Breast epithelium (tissue), 4 donors: ENCODE measurements at places on chromosomes 4 and X. TPM values are rescaled to one million over a fixed set of nuclear protein-coding genes. Genes with fewer than 3 reads are reported as not detected.
A peak's percentile ranks its signal among the peaks of the same experiment; 100 is the strongest.

CT45A1 gene
- total RNA-seq: not detected

P2RY8 gene
- total RNA-seq: 3.2 TPM

PDZD4 gene
- 0.80 TPM for total RNA-seq

DNA sequence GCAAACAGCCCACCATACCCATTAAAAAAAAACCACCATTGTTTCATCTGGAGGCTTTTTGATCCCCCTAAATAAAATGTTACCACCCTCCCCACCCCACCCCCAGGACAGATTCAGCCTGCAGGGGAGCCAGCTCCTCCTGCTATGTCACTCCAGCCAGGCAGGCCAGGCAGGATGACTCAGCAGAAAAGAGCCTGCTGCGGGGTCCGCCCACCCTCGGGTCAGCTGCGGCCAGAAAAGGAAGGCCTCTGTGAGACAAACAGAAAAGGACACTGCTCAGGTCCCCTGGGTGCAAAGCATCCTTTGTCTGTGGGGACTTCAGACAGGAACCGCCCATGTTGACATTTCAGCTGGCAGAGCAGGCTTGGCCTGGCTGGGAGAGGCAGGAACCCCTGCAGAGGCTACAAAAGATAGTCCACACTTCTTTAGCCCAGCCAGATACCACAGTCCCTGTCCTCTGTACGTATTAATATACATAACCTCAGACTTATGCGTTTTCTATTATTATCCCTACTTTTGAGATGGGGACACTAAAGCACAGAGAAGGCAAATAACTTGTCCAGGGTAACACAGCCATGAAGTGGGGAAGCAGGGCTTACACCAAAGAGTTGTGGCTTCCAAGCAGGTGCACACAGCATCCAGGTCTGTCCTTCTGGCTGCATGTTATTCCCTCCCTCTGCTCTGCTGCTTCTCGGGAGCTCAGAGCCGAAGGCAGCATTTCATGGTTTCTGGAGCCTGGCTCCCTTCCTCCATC, 147.7 kb downstream of the CPEB2 start:
- DNase-seq: peak; percentile 77

NDST4 gene
- not detected for total RNA-seq

DNA sequence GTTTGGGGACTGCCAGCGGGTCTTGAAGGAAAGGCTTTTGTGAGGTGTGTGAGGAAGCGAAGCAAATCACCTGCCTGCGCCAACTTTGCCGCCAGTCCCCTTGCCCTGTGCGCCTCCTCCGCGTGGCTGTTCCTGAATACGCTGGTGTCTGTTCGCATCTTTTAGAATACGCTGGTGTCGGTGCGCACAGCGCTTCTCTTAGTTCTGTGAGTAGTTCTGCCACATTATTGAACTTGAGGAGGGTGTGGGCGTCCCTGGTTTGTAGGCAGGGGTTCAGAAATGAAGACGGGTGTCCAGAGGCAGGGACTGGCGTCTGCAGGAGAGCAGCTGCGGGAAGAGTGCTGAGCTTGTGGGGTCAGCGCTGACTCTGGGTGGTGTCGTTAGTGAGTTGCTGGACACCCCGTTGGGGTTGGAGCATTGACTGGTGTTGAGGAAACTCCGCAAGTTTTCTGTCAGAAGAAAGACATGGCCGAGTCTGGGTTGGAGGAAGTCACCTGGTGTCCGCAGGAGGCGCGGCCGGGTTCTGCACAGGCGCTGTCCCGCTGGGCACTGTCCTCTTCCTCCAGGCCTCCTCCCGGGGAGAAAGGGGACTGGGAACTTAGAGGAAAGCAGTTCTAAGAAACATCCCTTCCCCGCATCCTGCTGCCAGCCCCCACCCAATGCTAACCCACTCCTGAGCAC, 930 bp downstream of the ZNF718 start:
- no peak for DNase-seq

DNA sequence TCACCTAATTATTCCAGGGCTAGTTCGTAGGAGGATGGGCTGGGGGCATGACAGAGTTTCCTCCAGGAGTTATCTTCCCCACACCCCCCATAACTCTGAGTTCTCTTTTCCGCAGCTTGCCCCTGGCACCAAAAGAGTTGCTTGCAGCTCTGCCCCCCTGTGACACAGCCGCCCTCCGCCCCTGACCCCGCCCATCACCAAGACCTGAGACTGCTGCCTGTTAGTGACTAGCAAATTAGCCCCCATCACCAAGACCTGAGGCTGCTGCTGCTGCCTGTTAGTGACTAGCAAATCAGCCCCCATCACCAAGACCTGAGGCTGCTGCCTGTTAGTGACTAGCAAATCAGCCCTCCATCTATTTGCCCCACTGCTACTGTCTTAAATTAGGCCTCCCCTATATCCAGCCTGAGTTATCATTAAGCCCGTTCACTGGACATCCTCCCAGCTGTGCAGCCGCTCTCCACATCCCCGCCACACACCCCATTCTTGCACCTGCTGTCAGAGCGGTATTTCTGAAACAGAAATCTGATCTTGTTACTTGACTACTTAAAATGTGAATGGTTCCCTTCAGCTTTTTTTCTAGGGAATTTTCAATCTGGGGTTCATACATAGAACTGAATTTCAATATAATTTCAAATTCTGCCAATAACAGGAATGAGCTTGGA, 1.5 kb upstream of the PAPSS1 start:
- no peak for DNase-seq

DNA sequence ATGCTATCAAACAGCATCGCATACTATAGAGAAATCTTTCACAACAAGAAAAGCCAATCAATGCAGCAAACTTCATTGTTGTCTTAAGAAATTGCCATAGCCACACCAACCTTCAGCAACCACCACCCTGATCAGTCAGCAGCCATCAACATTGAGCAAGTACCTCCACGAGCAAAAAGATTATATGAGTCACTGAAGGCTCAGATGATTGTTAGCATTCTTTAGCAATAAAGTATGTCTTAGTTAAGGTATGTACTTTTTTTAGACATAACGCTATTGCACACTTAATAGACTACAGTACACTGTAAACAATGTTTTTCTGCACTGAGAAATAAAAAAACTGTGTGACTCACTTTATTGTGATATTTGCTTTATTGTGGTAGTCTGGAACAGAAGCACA, 37.8 kb upstream of the FUNDC1 start:
- no peak for DNase-seq

DNA sequence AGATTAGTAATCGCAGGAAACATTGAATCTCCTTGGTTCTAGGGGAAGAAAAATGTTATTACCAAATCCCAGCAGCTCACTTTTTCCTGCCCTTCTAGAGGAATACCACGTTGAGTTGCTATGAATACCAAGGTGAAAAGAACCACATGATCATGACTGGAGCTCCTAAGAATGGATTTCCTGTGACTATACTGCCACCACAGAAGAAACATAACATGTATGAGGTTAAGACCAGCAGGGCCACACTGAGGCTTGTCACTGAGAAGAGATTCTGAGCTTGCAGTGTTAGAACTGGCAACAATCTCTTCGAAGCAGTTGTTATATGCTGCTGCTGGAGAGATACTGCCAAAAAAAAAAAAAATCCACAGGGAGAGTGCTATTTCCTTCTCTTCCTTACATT, 1235.3 kb downstream of the FSTL5 start:
- DNase-seq: no peak

GRCh38 chrX:16239211-16239610, 71.9 kb downstream of the MAGEB17 start:
- DNase-seq: no peak

- no peak for DNase-seq
Measured at GRCh38 chr4:178329226-178329872, 887.1 kb upstream of the AGA start.

KLB gene
- total RNA-seq: 2.0 TPM

GRCh38 chrX:72634331-72634730, 61.7 kb upstream of the HDAC8 start:
- no peak for DNase-seq

DNA sequence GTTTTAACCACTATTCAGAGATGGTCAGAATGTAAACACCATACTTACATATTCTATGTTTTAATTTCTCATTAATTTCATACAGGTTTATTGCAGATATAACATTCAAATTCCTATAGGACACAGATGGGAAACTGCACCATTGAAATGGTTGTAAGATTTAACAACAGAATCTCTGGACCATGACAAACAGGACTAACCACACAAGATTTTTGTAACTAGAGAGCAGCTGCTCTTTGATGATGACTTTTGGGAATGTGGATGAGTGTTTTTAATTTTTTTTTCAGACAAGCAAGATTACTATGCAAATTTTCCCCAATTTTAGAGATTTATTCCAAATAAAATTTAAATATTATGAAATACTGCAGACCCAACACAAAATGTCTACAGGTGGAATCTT, 610.2 kb downstream of the PCDH18 start:
- no peak for DNase-seq

GRCh38 chr4:25590171-25590570, 65.5 kb upstream of the SLC34A2 start:
- DNase-seq: no peak

TEX13C gene
- total RNA-seq: not detected

DNA sequence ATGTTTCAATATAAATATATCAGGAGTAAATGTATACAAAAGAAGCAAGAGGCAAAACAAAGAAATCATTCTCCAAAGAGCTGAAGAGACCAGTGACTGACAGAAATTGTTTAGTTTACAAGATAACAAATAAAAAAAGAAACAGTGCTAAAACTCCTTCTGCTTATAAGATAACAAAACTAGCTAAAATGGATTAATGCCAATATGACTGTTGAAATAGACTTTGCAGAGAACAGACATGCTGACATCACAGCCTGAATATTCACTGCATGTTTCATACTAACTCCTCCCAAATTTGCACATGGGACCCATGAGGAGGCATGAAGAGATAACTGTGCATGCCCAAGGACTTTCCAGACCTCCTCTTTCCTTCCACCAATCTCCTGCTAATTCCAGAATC, 6.2 kb upstream of the GABRA4 start:
- no peak for DNase-seq

DNA sequence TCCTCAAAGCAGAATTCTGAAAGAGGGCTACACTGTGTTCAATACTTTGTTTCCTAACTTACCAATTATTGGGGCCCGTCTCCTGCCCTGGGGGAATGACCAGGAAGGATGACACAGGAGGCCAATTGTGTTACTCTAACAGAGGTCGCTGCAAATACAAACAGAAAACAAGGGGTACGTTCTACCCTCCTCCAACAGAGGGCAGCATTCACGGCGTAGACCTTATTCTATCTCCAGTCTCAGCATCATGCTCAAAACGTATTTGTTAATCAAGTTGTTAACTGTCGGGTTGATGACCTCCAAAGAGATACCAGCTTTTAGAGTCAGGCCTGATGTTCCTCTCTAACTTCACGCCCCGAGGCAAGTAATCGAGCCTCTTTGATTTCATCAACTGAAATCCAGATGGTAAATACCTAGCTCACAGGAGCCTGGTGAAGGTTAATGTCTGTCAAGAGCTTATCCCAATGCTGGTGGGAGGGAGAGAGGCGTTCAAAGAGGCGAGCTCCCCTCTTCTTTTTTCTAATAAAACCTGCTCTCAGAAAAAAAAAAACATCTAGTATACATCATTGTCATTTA, 181.0 kb upstream of the KCNIP4 start:
- DNase-seq: no peak
